ENCODE measurements at places on chromosomes 16 and 17.

DNA sequence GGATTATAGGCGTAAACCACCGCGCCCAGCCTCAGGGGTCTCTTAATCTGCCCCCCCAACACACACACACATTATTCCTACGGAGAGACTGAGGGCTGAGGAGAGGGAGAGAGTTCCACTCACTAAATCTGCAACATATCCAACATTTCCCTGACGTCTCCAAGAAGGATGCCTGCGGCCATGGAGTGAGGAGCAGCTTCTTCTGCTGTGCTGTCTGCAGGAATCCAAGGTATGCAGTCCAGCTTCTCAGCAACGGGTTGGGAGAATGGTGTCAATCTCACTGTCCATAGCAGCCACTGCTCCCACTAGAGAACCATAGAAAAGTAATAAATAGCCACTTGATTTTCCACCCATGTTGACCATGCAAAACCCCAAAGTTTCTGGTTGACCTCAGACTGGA lies 5.1 kb upstream of the PLXDC1 start:
- no peak for DNase-seq

DNA sequence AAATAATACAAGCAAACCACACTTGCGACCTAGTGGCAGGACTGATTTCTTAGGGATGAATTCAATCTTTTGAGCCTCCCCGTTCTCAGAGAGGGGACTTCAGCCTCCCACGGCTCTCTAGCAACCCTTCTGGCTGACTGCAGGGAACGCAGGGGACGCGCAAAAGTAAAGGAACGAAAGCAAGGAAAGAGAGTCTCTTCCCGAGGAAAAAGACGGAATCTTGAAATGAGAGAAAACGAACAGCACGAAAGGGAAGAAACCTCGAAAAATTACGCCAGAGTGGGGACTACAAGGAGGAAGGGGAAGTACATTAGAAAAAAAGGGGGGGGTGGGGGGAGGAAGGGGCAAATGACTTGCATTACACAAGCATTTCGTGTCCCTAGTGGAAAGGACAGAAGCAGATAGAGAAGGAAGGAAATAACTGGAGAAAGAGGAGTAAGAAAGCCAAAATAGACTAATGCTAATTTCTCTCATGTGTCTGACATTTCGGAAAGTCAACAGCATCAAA lies 1.2 kb downstream of the GRB2 start:
- peak; percentile 81 for DNase-seq

DNA sequence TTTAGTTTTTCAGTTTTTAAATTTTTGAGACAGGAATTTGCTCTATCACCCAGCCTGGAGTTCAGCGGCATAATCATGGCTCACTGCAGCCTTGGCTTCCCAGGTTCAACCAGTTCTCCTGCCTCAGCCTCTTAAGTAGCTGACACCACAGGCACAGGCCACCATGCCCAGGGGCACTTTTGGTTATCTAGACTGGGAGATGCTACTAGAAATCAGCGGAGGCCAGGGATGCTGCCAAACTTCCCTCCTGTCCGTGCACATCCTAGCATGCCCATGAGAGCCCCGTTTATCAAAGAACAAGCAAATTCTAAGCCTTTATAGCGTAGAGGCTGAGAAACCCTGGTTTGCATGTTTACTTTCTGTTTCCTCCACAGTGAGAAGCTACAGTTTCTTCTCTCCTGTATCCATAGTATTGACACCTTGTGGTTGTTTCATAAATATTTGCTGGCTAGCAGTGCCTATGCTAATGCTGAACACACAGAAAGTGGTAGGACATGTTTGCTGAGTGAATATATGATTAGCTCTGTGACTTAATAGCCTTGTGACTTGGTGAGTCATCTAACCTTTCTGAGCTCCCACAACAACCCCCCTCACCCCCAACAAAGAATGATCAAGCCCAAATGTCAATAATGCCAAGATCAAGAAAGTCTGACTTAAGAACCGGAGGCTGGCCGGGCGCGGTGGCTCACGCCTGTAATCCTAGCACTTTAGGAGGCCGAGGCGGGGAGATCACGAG lies 39.2 kb upstream of the MAF start:
- no peak for DNase-seq

- no peak for DNase-seq
Measured at GRCh38 chr17:4520060-4520893, 21.6 kb downstream of the SPNS2 start.

DNA sequence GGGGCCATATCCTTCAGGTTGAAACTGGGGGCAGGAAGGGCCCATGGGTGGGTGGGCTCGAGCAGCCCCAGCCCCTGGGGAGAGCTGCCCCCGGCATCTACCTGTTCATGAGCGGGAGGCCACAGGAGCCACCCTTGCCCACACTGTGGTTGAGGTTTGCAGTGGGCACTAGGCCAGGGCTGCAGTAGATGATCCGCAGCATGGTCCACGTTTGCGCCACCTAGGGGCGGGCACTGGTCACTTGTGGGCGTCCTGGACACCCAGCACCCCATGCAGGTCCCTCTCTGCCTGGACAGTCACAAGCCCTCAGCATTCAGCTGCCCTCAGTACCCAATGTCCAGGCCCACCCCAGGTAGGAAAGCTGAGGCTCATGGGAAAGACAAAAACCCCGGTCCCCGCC lies 1.8 kb upstream of the JMJD8 start:
- DNase-seq: no peak

- no peak for DNase-seq
Measured at GRCh38 chr17:20241855-20242254, 225.5 kb downstream of the LGALS9B start.

DNA sequence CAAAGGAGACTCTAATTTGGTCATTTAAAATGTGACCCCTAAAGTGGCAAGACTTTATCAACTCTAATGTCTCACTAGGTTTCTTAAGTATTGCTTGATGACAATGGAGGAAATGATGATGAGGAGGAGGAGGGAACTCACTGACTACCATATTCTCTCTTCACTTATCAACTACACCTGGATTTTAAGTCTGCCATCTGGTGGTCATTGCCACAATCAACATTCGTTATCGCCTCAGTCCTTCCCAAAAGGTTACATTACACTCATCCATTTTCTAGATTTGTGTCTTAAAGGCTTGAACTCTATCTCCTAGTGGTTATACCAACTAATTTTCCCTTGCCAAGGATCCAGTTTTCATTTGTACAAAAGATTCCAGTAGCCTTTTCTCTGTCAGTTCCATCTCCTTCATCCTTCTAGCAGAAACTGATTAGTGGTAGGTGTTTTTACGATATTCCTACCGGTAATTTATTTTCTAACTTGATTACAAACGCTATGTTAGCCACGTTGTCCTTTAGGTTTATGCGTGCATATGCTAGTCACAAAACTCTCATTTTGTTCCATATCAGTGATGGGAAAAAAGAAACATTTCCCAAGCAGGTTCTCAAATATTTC lies 114.6 kb upstream of the NOG start:
- DNase-seq: peak; percentile 25

DNA sequence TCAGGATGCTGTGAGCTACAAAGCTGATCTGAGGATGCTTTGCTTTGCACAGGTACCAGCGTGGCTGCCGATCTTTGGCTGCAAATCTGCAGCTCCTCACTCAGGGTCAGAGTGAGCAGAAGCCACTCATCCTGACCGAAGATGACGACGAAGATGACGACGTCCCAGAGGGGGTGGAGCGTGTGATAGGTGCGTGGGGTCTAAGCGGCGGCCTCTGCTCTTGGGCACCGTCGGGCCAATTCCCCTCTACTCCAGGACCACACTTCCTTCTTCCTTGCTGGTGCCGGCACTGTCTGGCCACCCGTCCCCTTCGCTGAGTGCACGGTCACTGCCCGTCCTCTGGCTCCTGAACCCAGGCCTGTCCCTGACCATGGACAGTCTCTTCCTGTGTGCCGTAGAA lies 34.0 kb downstream of the ZNF750 start:
- DNase-seq: no peak

GRCh38 chr17:55576996-55577586 lies 65.8 kb upstream of the SMIM36 start:
- no peak for DNase-seq

DNA sequence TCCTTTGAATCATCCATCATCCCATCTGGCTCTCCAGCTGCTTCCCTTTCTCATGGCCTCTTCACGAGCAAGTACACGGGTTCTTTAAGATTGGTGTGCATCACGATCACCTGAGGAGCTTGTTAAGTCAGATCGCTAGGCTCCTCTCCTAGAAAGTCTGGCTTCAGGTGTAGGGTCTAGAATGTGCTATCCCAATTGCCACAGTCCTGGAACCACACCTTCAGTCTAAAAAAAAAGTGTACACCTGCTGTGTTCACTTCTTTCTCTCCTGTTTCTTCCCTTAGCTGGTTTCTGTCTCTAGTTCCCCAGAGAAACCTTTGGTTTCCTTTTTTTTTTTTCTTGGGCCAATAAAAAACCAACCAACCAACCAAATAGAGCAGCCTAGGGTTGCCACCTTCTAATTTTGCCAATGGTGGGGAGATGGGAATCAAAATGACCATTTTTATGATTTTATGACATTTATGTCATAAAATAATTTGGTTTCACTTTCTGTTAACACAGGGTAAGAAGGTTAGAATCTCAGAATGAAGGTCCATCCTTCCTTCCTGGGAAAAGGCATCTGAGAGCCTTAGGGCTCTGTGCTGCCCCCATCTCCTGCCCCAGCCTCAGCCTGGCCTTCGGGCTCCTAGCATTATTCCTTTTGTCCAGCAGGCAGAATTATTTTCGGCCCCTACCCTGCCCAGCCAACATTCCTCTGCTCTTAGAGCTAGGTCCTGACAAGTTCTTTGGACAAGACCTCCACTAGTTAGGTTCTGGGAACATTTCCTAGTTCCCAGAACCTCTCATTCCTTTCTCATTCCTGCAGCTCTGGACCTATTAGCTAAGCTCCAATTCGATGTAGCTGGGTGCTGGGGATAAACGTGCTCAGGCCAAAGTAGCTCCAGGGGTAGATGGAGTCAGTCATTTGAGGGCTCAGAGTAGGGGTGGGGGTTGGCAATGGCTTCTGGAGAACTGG lies 1.9 kb upstream of the GGT6 start:
- DNase-seq: no peak

GRCh38 chr17:38453951-38454421 lies 25.7 kb downstream of the ARHGAP23 start:
- DNase-seq: no peak

GRCh38 chr17:8481089-8481488 lies 45.4 kb downstream of the NDEL1 start:
- DNase-seq: no peak

DNA sequence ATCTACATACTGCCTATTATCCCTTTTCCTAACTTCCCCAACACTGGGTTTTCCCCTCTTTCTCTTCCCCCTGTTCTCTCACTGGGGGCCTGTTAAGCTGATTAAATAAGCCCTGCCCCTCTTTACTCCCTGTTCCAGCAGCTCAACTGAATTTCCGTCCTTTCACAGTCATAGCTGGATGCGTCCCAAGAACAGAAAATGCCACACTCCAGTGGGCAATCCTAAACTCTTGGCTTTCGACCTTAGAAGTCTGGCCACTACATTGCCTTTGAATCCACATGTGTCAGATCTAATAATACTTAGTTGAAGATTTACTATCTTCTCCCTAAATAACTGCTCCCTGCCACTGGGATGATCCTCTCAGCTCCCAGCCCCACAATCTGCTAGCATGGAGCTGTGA lies 34.5 kb downstream of the KCNJ16 start:
- DNase-seq: no peak

- DNase-seq: no peak
Measured at GRCh38 chr17:681316-681715, 33.3 kb downstream of the VPS53 start.

- DNase-seq: peak; percentile 99
Measured at GRCh38 chr17:5486206-5487124, at the start of gene MIS12. Gene MIS12 (plus strand): TSS chr17:5486566. CDS start chr17:5488863, 2,297 bp downstream.

GRCh38 chr17:74738051-74738996 lies 1.3 kb downstream of the RAB37 start:
- no peak for DNase-seq

GRCh38 chr17:56177361-56177760 lies 24.1 kb downstream of the ANKFN1 start:
- no peak for DNase-seq

DNA sequence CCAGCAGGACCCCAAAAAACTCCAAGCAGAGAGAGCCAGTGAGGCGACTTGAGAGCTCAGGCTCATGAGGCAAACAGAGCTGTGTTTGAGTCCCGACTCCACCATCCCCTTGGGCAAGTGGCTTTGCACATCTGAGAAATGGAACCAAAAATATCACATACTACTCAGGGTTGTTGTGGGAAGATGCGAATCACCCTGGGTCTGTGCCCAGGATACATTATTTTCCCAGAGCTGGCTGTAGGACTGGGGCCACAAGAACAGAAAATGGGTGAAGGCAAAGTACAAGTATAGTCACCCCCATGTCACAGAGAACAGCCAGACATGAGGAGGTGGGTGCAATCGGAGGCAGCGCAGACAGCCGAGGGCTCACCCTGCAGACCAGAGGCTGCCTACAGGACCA lies 127.3 kb downstream of the GAS7 start:
- DNase-seq: no peak

DNA sequence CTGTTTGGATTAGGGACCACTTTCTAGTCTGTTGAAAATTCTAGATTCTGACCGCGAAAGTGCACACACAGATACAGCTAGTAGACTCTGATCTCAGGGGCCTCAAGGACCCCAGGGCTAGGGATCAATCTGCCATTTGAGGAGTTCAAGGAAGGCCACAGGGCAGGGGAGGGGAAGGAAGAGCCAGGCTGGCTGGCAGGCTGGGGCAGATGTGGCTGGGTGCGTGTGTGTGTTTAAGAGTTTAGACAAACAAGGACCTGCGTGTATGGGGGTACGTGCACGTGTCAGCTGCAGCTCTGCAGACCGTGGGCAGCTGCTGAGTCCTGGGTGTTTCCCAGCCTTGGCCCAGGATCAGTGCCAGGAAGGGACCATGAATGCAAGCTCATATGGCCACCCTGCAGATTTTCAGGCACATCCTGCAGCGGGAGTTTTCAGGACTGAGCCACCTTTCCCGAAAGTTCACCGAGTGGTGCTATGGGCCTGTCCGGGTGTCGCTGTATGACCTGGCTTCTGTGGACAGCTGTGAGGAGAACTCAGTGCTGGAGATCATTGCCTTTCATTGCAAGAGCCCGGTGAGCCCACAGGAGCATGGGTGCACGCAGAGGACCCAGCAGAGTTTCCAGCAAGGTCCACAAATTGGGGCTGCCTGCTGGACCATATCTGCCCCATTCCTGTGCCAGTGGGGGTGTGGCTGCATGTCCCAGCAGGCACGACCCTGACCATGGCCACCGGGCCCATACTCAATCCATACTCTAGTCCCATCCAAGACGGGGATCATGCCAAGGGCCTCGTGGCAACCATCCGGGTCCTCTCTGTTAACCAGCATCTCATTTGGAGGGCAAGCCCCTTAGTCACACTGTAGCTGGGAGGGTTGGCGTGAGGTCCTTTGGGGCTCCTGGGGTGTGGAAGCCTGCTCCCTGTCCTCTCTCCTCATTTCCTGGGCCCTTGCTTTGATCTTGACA lies 10.6 kb downstream of the TRPV2 start:
- no peak for DNase-seq
